Dorsolateral prefrontal cortex (tissue), 122 donors: ENCODE measurements at places on chromosomes 3 and 15. TPM values are rescaled to one million over a fixed set of nuclear protein-coding genes. Genes with fewer than 3 reads are reported as not detected.

GRCh38 chr3:44886561-44886960 is 12.2 kb downstream of the TGM4 start:
- DNase-seq: no peak

- no peak for DNase-seq
Measured at GRCh38 chr3:55322638-55323037, 164.5 kb downstream of the WNT5A start.

The SHC4 gene
- total RNA-seq: 30.7 TPM

The CTXN2 gene
- 5.2 TPM for total RNA-seq

DNA sequence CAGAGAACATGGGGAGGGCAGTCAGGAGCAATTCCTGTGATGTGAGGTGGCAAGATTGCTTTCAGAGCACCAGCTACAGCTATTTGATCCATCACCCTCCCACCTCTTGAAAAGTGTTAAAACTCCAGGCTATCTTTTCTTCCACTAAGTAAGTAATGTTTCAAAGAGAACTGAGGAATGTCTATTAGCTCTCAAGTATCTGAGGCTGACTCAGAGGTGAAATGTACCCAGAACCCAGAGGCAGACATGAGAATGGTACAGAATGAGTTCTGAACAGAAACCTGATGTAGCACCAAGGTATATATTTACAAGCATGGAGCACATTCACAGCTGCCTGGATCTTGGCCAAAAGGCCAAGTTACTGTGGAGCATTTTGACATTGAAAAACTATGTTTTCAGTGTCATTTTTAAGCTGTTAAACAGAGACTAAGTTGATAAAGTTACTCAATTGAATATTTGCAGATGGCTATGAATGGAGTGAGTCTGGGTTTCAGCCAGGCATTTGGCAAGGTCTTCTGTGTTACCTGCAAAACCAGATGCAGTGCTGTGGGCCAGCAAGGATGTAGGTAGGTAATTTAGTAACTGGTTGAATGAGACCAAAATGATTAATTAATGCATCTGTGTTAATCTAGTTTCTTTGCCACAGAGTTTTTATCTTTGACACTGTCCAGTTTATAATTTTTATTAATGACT is 227.7 kb upstream of the CD96 start:
- no peak for DNase-seq

The SLC24A1 gene
- 7.1 TPM for total RNA-seq

- DNase-seq: no peak
Measured at GRCh38 chr3:43540624-43541023, 81.2 kb downstream of the ANO10 start.

GRCh38 chr3:13836658-13837587 is 42.9 kb downstream of the WNT7A start:
- no peak for DNase-seq

GRCh38 chr3:32422943-32423342 is 31.3 kb downstream of the CMTM7 start:
- no peak for DNase-seq

DNA sequence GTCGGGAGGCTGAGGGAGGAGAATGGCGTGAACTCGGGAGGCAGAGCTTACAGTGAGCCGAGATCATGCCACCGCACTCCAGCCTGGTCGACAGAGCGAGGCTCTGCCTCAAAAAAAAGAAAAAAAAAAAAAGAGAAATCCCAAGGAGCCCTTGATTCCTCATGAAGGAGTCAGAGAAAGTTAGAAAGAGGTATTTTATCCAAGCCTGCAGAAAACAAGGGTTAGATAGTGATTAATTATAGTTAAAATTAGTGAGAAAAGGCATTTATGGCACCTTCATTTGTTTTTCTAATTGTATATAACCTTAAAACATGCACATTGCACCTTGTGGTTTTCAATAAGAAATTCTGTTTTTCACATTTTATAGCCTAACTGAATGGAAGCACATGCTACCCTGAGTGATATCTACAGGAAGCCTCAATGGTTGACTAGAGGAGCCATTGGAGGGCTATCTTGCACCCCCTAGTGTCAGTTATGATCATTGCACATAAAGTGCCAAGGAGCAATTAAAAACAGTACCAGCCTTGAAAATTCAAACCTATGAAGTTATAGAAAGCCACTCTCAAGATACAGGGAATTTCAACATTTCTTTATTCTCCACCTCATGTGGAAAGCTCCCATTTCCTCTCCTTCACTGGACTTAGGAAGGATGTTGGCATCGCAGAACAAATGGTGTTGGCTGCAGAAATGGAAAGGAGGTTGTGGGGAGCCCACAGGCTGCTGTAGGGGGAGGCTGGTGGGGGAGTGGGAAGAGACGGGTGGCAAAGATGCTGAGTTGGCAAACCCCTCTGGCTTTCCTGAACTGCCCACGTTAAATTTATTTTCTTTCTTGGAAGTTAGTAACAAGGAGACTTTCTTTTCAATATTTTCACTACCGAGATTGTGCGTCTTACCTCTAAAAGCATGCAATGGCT is 48.5 kb downstream of the ITGA11 start:
- no peak for DNase-seq

The SLC28A2 gene
- total RNA-seq: not detected

DNA sequence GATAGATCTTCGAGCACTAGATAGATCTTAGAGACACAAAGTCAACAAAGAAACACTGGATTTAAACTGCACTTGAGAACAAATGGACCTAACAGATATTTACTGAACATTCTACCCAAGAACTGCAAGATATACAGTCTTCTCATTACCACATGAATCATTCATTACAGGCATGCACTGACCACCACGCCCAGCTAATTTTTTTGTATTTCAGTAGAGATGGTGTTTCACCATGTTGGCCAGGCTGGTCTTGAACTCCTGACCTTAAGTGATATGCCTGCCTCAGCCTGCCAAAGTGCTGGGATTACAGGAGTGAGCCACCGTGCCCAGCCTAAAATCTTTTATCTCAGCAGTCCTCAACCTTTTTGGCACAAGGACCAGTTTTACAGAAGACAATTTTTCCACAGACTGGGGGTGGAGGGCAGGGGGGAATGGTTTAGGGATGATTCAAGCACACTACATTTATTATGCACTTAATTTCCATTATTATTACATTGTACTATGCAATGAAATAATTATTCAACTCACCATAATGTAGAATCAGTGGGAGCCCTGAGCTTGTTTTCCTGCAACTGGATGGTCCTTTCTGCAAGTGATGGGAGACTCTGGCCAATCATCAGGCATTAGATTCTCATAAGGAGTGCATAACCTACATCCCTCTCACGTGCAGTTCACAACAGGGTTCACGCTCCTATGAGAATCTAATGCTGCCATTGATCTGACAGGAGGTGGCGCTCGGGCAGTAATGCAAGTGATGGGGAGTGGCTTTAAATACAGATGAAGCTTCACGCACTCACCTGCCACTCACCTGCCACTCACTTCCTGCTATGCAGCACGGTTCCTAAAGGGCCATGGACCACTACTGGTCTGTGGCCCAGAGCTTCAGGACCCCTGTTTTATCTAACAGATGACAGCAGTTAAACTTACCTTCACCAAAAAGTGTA is 21.7 kb downstream of the CSNK1G1 start:
- DNase-seq: no peak

GRCh38 chr3:97914388-97914787 is 57.8 kb downstream of the RIOX2 start:
- no peak for DNase-seq

The STAB1 gene
- total RNA-seq: 57.5 TPM

- no peak for DNase-seq
Measured at GRCh38 chr3:120113128-120114116, 19.2 kb upstream of the GSK3B start.

GRCh38 chr3:120743556-120744195 is 1.1 kb downstream of the GTF2E1 start:
- DNase-seq: no peak

The CCRL2 gene
- 1.5 TPM for total RNA-seq

The ATP10A gene
- 19.7 TPM for total RNA-seq

The ZNF385D gene
- total RNA-seq: 17.0 TPM

DNA sequence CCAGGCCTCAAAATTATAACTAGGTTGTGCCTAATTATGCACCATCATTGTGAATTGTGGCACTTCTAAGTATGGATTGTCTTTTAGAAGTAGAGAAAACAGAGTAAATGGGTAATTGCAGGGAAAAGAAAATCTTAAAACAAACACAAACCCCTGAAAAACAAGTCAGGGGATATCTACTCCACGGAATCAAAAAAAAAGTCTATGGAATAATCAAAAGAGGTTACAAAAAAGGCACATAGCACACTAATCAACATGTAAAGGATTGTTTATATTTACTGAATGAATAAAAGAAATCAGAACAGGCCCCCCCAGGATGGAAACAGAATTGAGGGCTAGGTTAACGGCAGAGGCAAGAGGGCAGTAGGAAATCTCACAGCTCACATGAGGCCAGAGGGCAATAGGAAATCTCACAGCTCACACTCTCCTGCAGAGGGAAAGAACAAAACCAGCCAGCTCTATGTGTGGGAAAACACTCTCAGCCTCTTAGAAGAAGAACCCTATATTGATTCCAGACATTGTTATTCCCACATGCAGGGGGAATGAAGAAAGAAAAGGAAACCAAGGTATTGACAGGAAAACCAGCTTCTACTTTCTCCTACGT is 72.7 kb upstream of the FNDC3B start:
- no peak for DNase-seq

The PLIN1 gene
- 5.4 TPM for total RNA-seq

DNA sequence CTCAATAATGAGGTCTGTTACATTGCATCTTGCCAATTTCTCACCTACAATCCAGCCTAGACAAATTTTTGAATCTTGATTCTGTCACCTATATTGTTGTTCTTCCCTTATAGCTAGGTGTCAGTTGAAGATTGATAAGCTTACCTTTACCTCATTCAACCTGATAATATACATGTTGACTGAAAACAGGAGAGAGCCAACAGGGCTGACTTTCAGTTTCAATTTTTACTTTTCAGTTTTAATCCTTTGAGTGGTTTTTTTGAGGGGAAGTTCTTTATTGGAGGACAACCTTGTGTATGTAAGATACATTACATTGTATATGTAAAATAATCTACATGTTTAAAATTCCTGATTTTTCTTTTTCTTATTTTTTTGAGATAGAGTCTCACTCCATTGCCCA is 5.8 kb downstream of the ATP13A5 start:
- DNase-seq: no peak

The SAMD7 gene
- total RNA-seq: not detected

GRCh38 chr15:70065006-70065722 is 32.6 kb downstream of the TLE3 start:
- DNase-seq: no peak

DNA sequence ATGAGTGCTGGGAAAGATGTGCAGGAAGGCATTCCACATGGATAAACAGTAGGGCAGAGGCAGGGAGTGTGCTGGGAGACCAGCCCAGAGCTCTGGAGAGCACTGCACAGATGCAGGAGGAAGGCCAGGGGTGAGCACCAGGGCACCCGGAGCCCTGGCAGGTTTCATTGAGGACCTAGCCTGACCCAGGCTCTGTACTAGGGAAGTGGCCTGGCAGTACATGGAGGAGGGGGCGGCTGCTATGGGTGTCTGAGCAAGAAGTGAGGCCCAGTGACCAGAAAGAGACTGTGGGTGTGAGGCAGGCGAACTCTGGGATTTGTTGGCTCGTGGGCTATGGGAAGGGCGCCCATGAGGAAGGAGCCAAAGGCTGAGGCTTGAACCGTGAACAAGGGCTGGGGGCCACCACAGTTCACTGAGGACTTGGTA is 139.1 kb downstream of the DNAJB8 start:
- DNase-seq: no peak

DNA sequence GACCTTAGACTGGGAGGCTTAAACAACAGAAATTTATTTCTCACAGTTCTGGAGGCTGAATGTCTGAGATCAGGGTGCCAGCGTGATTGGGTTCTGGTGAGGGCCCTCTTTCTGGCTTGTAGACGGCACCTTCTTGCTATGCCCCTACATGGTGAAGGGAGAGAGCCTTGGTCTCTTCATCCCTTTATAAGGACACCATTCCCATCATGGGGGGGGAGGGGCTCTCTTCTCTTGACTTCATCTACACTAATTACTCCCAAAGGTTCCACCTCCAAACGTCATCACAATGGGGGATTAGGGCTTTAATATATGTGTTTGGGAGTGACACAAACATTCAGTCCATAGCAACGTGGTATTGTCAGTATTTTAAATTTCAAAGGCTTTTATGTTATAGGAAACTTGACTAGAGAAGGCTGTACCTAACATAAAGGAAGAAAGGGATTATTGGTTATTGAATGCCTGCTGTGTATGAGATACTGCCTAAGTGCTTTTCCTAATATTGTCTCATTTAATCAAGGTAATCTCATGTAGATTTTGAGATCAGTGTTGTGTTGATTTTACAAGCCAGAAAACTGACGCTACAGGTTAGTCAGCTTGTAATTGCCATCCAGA is 20.9 kb downstream of the SYN2 start:
- no peak for DNase-seq

The IL17RE gene
- total RNA-seq: 1.8 TPM

The GRIP2 gene
- total RNA-seq: 14.2 TPM

GRCh38 chr3:48233542-48233941 is 7.4 kb upstream of the ZNF589 start:
- no peak for DNase-seq

GRCh38 chr3:136819731-136820679 is 1.1 kb downstream of the SLC35G2 start:
- DNase-seq: no peak

DNA sequence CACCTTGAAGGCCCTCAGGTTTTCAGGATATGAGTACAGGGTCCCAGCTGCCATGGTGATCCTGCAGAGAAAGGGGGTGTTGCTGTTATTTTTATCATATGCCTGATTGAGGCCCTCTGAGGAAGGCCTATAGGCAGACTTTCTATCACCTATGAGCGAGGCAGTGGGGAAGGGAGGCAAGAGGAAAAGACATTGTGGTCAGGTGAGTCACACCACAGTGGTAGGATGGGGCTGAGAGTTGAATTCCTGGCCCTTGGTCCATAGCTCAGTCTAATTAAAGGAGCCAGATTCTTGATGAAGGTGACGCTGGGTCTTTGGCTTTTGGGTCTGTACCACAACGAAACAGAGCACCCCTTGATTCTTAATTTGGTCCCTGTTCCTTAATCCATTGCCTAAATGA is 72.7 kb downstream of the ZNF621 start:
- no peak for DNase-seq

DNA sequence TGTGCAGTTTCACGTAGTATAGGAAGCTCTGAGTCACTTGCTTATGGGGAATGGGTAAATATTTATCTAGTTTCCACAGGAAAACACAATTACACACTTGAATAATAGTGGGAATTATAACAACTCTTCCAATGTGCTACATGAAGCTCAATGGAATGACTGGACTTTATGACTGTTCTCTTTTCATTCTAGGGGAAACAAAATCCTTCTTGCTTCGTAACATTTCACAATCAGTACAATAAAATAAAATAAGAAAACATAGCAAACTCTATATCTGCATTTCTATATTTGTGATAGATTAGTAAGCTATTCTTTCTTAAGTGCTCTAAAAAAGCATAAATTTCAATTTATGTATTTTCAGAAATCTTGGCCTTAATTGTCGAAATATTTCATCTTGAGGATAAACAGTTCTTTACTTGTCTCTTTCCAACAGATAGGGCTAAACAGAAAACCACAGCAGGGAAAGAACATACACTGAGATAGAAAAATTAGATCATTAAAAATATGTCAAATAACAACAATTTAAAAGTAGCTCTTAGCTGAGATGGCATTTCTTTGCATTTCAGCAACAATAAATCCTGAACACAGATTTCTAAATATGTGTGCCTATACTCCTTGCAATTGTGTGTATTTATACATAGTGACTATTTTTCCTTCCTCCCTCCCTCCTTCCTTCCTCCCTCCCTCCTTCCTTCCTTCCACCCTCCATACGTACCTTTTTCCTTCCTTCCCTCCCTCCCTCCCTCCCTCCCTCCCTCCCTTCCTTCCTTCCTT is 395.5 kb upstream of the KCNMB2 start:
- no peak for DNase-seq

GRCh38 chr15:62821384-62822131 is 221.0 kb upstream of the TPM1 start:
- DNase-seq: no peak

GRCh38 chr3:44506961-44507360 is 29.5 kb upstream of the ZNF445 start:
- DNase-seq: no peak
